Sigmoid colon (tissue), 7 donors: ENCODE measurements at places on chromosomes 6 and 20. TPM values are rescaled to one million over a fixed set of nuclear protein-coding genes. Genes with fewer than 3 reads are reported as not detected.

The SLC17A1 gene
- not detected for total RNA-seq

The NRSN1 gene
- total RNA-seq: 5.4 TPM

The HCRTR2 gene
- total RNA-seq: not detected

The RBPJL gene
- total RNA-seq: not detected

The PRND gene
- total RNA-seq: 0.33 TPM

The BTN1A1 gene
- 0.28 TPM for total RNA-seq

The GTF3C6 gene
- total RNA-seq: 53.1 TPM

The SLPI gene
- 56.9 TPM for total RNA-seq

The FAM217A gene
- not detected for total RNA-seq

The TULP1 gene
- not detected for total RNA-seq

The ALDH8A1 gene
- total RNA-seq: 1.1 TPM

The GPR63 gene
- 0.83 TPM for total RNA-seq

The DLL1 gene
- total RNA-seq: 8.4 TPM

The OTOR gene
- not detected for total RNA-seq

The ATP6V1G2 gene
- 5.0 TPM for total RNA-seq

The PDE10A gene
- total RNA-seq: 7.5 TPM

The ACTL10 gene
- 0.54 TPM for total RNA-seq

The ADGRF1 gene
- total RNA-seq: not detected

The WFDC5 gene
- total RNA-seq: not detected

The BPIFB1 gene
- total RNA-seq: not detected

The LPA gene
- total RNA-seq: not detected

The SLC52A3 gene
- 0.36 TPM for total RNA-seq

The OR2J1 gene
- not detected for total RNA-seq
